ENCODE measurements at places on chromosomes 3 and 15.
A peak's percentile ranks its signal among the peaks of the same experiment; 100 is the strongest.

- no peak for DNase-seq
Observed at GRCh38 chr15:43792761-43793476, 799 bp downstream of the SERF2 start.

DNA sequence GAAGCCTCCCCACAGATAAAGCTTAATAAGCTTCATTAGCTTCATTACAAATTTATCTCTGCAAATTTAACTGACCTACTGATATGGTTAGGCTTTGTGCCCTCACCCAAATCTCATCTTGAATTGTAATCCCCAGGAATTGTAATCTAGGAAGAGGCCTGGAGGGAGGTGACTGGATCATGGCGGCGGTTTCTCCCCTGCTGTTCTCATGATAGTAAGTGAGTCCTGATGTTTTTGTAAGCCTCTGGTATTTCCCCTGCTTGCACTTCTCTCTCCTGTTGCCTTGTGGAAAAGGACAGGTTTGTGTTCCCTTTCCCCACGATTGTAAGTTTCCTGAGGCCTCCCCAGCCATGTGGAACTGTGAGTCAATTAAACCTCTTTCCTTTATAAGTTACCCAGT, 226.1 kb upstream of the TTC14 start:
- DNase-seq: no peak

- no peak for DNase-seq
Observed at GRCh38 chr15:77886805-77887448, 190.6 kb downstream of the TBC1D2B start.

- DNase-seq: no peak
Observed at GRCh38 chr3:190182418-190183043, 61.8 kb upstream of the P3H2 start.

GRCh38 chr3:89332386-89332785, 225.0 kb downstream of the EPHA3 start:
- no peak for DNase-seq

DNA sequence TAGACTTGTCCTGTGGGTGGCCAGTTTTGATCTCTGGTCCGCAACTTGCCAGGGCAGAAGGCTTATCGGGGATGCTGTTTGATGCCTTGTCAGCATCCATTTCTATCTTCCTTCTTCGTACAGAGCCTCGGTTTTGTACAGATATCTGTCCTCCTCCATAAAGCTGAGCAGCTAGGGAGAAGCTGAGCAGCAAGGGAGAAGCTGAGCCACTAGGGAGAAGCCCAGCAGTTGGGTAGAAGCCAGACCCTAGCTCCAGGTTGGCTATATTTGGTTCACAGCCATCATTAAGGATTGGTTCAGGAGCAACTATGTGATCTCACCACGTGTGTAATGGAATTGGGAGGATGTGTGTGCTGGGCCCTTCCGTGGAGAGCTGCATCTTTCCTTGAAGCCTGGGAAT, 46.7 kb downstream of the PTPRG start:
- no peak for DNase-seq

GRCh38 chr3:155745795-155746550, 1.1 kb upstream of the PLCH1 start:
- no peak for DNase-seq

- no peak for DNase-seq
Observed at GRCh38 chr15:47954196-47954595, 166.6 kb upstream of the SLC24A5 start.

- DNase-seq: no peak
Observed at GRCh38 chr15:78048628-78048920, 28.9 kb downstream of the TBC1D2B start.

DNA sequence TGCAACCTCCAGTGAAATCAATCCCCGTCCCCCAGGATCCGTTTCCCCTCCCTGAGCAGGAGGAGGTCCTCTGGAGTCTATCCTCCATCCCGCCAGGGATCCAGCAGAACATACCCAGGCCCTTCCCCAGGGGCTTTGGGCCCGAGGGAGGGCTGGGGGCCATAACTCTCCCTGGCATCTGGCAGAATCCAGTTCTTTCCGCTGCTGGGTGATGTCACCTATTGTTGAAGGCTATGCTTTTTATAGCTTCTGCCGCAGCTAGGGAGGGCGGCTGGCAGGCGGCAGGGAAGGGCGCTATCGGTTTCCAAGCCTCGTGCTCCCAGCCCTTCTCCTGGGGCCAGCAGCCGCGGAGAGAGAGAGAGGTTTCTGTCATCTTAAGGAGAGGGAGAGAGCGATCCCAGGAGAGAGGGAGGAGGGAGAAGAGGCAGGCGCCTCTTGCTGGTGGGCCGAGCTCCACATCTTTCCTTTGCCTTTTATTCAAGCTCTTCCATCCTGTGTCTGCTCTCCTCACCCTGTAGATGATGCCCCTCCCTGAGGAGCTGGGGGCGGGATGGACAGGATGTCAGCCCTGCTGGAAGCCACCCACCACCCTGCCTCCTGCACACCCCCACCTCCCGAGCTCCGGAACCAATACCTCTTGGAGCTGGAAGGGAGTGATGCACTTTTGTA, 120.1 kb downstream of the ANP32A start:
- no peak for DNase-seq

DNA sequence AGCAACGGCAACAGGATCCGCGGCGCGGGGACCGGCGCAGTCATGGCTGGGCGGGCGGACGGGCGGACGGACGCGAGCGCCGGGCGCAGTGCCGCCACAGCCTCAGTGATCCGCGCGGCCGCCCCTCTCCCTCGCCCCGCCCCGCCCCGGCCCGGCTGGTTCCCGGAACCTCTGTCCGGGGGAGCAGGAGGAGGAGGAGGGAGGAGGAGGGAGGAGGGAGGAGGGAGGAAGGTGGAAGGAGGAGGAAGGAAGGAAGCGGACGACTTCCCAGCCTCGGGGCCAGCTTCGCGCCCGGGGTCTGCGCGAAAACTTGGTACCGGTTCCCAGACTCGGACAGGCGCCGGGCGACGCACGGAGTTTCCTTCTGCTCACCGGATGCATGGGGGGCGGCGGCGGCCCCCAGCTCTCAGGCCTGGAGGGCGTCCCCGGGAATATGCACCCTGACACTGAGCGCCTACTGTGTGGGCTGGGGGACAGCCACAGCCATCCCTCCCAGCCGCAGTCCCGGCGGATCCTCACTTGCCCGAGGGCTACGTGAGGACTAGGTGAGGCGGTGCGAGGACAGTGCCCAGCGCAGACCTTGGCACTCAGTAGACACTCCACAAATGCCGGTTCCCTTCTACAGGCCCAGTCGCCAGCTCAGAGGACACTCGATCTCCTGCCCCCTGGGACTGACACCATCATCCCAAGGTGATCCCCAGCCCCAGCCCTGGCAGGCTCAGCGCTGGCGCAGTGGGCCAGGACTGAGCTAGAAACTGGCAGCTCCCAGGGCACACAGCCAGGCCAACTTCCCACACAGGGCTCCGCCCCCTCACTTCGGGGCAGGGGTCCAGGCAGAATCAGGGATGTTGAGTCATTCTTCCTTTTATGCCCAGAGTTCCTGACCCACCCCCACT, at the start of gene SHISA5:
SHISA5 (minus strand) TSS at position 124 of the 896 bp plus-strand sequence; CDS start at position 44, 80 bp downstream.
- DNase-seq: no peak

- no peak for DNase-seq
Observed at GRCh38 chr3:88231632-88232031, 81.9 kb downstream of the C3orf38 start.

DNA sequence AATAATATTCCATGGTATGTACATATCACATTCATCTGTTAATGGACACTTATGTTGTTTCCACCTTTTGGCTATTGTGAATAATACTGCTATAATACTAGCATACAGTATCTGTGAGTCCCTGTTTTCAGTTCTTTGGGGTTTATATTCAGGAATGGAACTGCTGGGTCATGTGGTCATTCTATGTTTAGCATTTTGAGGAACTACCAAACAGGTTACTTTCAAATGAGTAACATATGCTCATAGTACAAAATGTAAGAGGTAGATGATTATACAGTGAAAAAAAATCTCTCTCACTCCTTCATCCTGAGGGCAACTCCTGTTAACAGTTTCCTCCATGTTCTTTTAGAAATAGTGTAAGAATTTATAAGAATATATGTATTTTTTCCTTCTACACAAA, 162.2 kb downstream of the PLD1 start:
- no peak for DNase-seq

GRCh38 chr3:155230382-155230781, 63.1 kb downstream of the STRIT1 start:
- no peak for DNase-seq

DNA sequence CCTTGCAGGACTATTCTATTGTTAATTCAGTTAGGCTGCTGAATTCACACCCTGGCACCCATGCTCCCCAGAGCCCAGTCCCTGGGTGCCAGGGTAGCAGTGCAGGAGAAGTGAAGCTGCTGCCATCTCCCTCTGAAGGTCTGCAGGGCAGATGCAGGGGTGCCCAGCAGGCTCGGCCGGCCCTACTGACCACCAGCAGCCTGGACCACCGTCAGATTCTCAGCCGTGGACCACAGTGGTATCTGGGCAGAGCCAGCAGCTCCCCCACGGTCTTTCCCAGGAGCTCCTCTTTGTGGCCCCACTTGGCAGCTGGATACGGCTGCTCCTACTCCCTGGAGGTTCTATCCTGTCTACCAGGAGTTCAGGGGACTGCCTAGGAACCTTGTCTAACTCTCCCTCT, 46.8 kb downstream of the ALDH1L1 start:
- DNase-seq: no peak

GRCh38 chr3:52533623-52534280, at the start of gene NT5DC2:
NT5DC2 (minus strand) TSS chr3:52533857; CDS start chr3:52533737, 120 bp downstream.
- DNase-seq: peak; percentile 63

GRCh38 chr3:167051421-167051820, 328.7 kb downstream of the ZBBX start:
- no peak for DNase-seq

- DNase-seq: no peak
Observed at GRCh38 chr3:57919987-57920386, 88.2 kb upstream of the FLNB start.

DNA sequence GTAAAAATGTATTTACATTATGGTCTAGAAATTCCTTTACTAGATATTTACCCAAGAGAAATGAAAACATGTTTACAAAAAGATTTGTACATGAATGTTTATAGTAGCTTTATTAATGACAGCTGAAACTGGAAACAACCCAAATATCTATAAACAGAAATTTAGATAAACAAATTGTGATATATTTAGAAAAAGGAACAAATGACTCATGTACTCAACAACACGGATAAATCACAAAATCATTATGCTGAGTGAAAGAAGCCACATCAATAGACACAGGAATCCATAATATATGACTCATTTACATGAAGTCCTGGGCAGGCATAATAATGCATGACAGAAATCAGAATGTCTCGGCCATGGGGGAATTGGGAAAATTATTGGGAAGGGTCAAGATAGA, 1020.2 kb downstream of the SQOR start:
- no peak for DNase-seq

- no peak for DNase-seq
Observed at GRCh38 chr3:25888892-25889524, 99.1 kb downstream of the OXSM start.

DNA sequence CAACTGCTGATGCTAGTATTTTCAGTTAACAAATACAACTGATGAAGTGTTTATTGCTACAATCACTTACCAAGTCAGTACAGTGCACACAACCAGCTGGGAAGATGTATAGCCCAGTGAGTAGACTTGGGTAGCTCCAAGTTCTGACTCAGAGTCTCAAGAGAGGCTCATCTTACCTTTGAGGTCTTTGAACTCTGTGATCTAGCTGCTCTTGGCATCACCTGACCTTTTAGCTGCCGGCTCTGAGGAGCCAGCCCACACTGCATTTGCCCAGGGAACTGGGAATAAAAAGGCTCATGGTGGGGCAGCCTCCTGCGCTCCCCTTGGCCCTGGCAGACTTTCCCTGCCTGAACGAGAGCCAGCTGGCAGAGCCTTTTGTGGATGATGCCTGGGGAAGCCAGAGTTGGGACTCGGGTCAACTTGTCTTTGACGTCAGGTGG, 82.6 kb downstream of the CEMIP start:
- no peak for DNase-seq

DNA sequence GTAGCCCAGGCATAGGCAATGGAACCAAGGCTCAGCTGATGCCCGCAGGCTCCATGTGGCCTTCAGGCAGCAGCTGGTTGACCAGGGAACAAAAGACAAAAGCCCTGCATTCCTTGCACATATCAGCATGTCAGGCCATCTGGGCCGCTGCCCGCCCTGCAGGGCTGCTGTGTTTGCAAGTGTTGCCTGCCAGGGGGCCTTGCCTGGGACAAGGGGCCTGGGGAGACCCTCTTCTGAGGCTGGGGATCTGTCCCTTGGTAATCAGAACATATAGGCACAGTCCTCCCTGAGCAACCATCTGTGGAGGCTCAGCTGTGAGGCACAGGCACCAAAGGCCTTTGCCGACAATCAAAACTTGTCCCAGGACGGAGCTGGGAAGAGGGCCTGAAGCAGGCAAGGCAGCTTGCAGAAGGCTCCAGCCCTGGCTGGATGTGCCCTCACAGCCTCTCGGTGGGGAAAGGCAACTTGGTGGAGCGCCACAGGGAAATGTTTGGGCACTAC, 138.2 kb downstream of the TPRA1 start:
- DNase-seq: no peak

GRCh38 chr15:39777496-39777895, 5.1 kb downstream of the FSIP1 start:
- DNase-seq: no peak

- DNase-seq: no peak
Observed at GRCh38 chr3:48538451-48538850, 18.2 kb downstream of the PFKFB4 start.

- no peak for DNase-seq
Observed at GRCh38 chr3:159126261-159127020, 324.6 kb downstream of the MFSD1 start.

- DNase-seq: no peak
Observed at GRCh38 chr15:80489030-80489594, 84.9 kb downstream of the ARNT2 start.

DNA sequence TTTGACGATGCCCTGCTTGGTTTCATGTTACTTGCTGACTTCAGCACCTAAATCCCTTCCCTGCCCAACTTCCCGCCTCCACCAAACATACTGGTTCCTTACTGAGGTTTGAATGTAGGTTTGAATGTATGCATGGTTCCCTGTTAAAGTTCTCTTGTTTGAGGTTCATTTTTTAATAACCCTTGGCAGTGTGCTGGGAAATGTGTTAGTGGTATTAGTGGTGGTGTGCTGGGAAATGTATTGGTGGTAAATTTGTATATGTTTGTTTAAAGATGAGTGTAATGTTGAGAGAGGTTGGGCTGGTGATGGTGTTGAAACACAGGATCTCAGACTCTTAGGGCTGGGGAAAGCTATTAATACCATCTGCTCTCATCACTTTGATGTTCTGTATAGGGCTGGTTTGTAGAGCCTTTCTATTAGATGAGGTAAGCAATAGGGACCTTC, 392.7 kb downstream of the PTPRG start:
- no peak for DNase-seq

- no peak for DNase-seq
Observed at GRCh38 chr15:78625606-78626280, 4.9 kb upstream of the CHRNA3 start.

GRCh38 chr3:104598848-104599511, 767.7 kb upstream of the ALCAM start:
- DNase-seq: no peak

DNA sequence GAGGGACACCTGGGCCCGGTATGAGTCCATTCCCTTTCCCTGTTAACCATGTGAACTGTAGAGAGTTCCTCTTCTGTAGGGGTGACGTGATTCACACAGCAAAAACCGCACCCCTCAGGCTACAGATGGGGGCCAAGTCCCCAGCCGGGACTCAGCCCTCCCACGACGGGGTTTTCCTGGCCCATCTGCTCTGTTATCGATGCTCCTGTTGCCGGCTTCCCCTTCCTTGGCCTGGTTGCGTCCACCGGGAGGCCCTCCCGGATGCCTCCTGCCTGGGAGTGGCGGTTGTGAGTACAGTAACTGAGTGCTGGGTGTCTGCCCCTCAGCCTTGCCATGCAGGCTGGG, 817 bp upstream of the PLXNA1 start:
- peak; percentile 41 for DNase-seq
